ENCODE measurements at places on chromosomes 2 and 18.

GRCh38 chr18:43805646-43806194 is 528.4 kb upstream of the SYT4 start:
- DNase-seq = no peak

DNA sequence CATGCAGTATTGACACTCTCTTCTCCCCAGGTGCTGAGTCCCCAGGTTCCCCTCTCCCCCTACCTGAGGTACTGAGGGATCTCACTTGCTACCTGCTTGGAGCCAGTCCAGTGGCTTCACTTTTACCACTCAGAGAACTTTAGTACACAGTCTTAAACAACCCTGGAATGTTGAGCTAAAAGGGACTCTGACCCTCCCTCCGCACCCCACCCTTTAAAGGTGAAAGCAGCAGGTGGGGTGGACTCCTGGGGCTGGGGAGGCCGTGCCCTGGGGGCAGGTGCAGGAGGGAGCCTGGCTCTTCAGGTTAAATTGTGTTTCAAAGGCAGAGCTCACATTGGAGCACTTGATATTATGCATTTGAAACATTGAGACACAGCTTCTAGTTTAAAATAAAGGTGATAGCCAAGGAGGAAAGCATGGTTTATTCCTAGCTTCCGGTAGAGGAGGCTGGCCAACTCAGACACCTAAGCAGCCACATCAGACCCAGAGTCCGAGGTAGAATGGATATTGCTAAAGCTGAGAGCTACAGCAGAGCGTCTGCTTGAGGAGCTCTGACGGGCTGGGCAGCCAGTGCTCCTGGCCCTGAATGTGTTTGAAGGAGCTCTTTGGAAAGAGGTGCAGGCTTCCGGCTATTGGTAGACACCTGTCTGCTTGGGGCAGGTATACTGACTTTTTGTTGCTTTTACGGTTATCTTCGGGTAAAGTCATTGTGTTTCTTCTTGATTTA is 196.4 kb downstream of the AGAP1 start:
- DNase-seq = no peak

GRCh38 chr2:8684540-8684877 is 2.7 kb downstream of the ID2 start:
- DNase-seq = no peak

DNA sequence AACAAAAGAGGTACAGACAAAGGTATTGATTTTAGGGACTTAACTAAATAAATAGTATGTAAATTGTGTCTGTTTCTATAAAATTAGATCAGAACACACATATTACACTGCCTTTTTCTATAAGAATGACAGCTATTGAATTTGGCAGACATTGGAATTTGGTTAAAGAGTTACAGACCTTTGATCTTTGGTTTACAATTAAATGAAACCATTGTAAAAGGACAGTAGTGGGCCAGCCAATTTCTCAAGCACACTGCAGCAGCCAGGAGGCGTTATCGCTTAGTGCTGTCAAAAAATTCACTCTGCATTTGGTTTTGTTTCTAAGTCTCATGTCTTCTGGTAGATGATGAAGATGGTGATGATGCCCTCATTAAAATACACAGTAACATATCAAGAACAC is 175.9 kb downstream of the NR4A2 start:
- DNase-seq = no peak

DNA sequence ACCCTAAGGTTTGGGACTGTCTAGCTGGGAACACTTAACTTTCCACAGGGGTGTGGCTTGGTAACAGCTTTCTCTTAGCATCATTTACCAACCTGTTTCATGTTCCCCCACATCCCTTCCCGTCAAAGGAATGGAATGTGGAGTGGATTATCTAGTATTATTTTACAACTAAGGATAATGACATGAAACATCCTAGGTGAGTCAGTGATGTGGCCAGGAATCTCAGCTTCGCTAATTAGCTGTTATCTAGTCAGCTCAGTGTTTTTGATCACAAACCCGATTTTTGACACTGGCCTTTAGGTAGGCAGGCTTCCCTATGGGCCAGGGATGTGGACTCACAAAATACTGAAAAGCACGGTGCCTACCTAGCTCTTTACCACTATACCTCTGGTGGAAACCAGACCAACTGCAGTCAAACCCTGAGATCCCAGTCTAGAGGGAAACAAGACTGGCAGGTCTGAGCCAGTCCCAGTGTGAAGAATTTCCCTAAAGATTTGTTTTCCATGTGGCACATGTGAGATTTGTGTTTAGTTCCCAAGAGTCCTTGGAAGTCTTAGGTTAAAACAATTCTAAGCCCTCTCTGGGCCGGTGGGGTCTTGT is 2.8 kb upstream of the NRP2 start:
- DNase-seq = no peak

GRCh38 chr2:230441227-230441897 is 25.4 kb downstream of the SP100 start:
- DNase-seq = no peak

DNA sequence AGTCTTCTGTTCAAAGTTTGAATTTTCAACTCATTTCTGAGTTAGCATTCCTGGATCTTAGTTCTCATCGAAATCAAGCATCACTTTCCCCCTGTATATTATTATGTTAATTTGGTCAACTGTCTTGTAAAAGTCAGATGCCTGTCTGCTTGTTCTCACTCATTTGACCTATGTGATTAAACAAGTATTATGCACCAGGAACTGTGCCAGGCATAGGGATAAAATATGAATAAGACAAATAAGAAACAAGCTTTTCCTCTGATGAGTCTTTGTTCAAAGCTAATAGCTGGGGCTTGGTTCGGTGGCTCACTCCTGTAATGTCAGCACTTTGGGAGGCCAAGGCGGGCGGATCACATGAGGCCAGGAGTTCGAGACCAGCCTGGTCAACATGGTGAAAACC is 19.7 kb upstream of the EMILIN2 start:
- no peak for DNase-seq

DNA sequence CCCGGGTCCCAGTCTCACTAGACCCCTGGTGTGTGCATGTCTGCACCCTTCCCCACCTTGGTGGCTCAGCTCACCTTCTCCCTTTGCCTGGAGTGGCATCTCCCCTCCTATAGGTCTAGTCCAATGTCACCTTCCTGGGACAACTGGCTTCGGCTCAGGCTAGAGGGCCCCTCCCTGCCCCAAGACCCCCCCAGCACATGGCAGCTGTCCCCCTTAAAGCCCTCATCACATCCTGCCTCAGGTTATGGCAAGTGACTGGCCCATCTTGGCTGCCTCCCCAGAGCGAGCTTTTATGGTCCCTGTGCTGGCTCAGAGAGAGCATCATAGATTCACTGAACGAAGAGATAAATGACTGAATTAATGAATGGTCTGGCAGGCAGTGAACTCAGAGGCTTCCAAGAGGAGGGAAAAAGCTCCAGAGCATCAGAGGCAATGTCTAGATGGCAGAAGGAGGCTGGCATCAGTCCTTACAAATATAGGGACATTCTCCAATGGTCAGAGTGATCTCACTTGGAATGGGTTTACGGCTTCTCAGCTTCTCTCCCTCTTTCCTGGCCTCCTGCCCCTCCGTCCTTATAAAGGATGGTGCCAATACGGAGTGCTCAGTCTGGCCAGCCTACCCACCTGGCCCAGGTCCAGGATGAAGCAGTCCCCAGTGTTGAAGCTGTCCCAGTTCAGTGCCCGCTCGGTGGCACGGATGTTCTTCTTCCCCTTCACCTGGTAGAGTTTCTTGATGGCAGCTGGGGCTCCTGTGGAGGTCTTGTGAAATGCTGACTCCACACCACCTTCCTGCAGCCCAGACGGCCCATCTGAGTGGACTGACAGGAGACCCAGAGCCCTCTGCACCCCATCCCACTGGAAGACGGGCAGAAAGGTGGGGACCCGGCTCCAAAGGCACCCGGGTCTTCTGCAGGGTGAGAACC is 9.4 kb downstream of the CAPG start:
- no peak for DNase-seq

- DNase-seq = peak; percentile 65
These were observed 53.5 kb downstream of the DGKD start for GRCh38 chr2:233407771-233408181.

GRCh38 chr2:33496150-33496549 is 19.7 kb downstream of the RASGRP3 start:
- peak; percentile 39 for DNase-seq

GRCh38 chr2:196217116-196217515 is 45.7 kb upstream of the STK17B start:
- DNase-seq = no peak

DNA sequence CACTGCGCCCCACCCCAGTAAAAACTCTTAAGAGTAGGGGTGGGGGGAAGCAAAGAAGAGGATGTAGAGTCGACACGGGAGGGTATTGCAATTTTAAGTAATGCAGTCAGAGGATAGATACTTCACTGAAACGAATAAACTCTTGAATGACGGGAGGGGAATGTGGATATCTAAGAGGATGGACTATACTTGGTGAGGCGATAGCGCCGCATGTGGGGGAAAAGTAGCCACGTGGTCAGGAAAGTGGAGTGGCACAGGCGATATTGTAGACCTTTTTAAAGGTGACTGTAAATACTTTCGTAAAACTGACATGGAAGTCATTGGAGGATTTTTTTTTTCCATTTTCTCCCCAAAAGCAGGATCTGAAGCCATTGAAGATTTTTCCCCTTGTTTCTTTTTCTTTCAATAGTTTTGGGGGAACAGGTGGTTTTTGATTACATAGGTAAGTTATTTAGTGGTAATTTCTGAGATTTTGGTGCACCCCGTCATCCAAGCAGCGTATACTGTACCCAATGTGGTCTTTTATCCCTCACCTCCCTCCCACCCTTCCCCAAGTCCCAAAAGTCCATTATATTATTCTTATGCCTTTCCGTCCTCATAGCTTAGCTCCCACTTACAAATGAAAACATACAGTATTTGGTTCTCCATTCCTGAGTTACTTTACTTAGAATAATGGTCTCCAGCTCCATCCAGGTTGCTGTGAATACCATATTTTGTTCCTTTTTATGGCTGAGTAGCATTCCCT is 13.8 kb downstream of the CLK1 start:
- DNase-seq = no peak

- DNase-seq = no peak
These were observed 152.5 kb downstream of the CLIP4 start for GRCh38 chr2:29267720-29268119.

DNA sequence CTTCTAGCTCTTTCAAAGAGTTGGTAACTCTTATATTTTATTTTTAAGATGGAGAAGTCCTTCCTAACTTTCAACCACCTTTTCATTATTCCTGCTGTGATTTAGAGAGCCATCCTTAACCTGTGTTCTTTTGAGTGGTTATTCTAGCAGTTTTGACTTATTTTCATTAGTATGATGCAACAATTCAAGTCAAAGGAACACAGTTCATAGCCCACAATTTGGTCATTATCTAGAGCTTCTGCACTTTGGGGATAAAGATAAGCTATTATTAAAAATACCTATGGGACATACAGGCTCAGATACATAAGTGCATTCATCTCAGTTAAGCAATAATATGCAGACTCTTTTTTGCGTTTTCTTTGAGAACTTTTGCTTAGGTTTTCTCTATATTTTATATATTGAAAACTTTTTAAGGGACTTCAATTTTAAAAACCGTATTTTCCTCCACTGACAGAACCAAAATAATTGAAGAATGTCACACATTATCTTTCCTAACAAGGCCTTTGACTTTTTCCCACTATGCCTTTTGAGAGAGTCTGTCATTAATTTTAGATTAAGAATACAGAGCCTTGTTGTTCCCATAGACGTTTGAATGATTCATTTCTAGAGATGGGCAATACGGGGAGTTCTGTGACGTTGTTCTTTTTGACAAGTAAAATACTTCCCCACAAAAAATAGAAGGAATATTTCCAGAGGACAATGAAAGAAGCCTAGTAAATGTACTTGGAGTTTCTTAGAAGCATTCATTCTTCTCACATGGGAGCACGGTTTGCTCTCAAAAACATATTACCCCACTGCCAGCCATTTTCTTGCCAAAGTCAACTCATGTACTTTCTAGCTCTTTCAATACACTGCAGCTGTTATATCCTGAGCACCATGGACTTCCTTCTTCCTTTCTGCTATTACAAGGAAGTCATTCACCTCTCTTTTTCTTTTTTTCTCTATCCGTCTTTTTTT is 42.9 kb upstream of the RASGRP3 start:
- no peak for DNase-seq

DNA sequence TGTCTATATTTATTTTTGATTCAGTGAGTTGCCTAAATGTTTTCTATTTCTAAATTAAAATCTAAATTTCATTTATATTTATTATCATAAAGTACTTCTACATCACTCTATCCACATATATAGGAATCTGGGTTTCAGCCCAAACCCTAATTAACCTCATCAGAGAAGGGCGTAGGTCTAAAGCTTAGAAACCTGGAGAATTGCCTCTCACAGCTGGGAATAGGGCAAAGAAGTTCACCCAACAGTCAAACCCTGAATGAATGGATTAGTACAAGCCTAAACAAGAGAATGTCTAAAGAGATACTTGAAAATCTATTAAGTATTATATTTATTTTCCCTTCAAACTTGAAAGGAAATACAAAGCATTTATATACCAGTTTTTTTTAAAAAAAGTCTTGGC is 26.2 kb downstream of the TFPI start:
- DNase-seq = no peak

- DNase-seq = no peak
These were observed 96.0 kb upstream of the NEUROD1 start for GRCh38 chr2:181776336-181776735.

GRCh38 chr2:30191107-30191506 is 40.2 kb upstream of the LBH start:
- no peak for DNase-seq

DNA sequence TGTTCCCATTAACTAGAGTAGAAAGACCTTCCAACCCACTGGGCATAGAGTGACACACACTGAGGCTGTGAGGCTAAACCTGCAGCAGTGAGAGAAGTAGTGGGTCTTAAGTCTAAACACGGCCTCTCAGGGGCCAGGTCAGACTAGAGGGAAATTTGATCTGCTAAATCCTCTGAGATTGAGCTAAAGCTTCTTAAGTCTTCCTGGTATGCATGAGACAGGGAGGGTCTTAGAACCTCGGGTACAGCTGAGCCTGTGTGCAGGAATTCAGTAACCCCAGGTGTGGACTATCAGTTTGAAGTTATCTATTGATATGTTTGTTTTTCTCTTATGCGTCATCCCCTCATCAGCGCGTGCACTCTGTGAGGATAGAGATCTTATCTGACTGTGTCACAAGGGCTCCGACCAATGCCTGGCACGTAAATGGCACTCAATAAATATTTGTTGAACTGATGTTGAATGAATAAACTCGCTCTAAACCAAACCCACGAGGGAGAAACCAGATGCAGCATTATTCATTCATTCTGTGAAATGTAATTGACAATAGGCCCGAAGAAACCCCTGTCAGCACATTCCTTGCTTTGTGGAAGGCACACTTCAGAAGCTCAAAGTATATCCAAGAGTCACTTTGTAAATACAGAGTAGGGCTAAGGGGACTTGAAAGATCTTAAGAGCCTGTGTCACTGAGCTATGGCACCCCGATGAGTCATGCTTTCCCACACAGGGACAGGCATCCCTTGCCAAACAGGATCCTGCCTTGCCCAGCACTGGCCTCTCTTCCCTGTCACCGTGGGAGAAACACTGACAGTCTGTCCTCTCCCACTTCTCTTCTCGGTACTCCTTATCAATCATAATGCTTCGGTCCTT is 21.7 kb upstream of the RAB10 start:
- DNase-seq = peak; percentile 46

- DNase-seq = no peak
These were observed 109.5 kb downstream of the FMNL2 start for GRCh38 chr2:152444448-152444847.
